ENCODE measurements at places on chromosomes 3 and 15.

- no peak for DNase-seq
Observed at GRCh38 chr3:27160779-27161287, 208.3 kb downstream of the NEK10 start.

DNA sequence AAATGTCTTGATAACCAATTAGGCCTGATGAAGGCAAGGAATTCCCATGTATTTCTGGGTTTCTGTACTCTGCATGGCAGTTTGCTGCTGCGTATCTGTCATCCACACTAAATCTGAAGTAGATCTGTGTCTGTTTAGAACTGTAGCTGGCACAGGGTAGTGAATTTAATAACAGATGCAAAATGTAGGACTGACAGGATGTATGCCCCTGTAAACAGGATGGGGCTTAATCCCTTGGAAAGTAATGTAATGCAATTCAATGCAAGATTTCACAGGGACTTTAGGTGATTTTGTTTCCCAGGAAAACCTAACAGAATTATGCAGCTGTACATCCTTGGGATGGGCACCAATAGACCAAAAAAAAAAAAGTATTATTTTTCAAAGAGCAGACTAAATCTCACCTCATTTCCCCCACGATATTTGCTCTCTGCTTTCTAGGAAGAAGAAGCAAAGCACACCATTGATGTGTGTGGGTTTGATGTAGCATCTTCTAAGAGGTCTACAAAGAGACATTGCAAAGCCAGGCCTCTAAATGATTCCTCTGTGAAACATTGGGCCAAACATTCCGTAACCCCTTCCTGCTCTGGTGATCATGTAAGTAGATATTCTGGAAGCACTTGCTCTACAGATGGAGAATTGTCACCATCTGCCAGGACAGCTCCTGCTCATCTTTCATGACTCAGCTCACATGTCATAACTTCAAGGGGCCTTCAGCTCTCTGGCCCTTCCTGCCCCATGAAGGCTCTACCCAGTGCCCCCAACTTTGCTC is 464.3 kb upstream of the RGMA start:
- no peak for DNase-seq

GRCh38 chr3:128182656-128183055 is 29.4 kb downstream of the EEFSEC start:
- no peak for DNase-seq

- no peak for DNase-seq
Observed at GRCh38 chr3:184620475-184621119, 59.0 kb downstream of the EPHB3 start.

- DNase-seq: no peak
Observed at GRCh38 chr15:25504307-25504706, 65.5 kb upstream of the UBE3A start.

GRCh38 chr3:62577153-62577552 is 203.8 kb upstream of the FEZF2 start:
- no peak for DNase-seq
